DMS 273 treated with DMSO at 0.1 percent for 48 hours (cell line): ENCODE measurements at places on chromosomes 2 and 18.

GRCh38 chr2:45003579-45004551 lies 5.4 kb downstream of the SIX2 start:
- no peak for DNase-seq

GRCh38 chr2:152097801-152098495 lies 896 bp downstream of the CACNB4 start:
- peak; percentile 6 for DNase-seq

DNA sequence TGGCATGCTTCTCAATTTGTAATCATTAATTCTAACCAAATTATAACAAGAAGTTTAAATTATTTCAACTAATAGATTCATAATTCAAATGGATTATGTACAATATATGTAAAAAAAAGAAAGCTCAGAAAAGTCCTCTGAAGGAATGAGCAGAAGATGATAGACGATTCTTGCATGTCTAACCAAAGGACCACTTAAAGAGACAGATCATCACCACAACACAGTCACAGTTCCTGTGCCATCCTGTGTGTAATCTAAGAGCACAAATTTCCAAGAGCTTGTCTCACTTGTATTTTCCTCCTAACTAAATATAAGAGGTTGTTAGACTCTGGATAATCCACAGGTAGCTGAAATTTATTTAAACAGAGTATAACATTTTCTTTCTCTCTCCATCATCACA lies 122.3 kb upstream of the CD226 start:
- no peak for DNase-seq

DNA sequence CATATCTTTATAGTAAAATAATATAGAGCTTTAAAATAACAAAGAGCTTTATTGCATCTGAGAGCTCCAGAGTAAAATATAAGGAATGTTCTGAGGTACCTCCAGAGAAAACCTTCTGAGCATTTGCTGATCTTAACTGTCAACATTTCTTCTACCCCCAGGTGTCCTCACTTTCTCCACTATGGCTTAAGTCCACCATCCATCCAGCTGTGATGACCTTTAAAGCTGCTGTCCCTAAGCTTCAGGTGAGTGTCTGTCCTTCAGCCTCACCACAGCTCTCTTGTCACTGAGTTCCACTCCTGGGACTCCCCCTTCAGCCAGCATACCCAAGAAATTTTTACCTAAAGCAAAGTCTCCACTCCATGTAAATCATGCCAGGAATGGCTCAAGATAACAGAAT lies 137.9 kb downstream of the MYO5B start:
- DNase-seq: no peak

DNA sequence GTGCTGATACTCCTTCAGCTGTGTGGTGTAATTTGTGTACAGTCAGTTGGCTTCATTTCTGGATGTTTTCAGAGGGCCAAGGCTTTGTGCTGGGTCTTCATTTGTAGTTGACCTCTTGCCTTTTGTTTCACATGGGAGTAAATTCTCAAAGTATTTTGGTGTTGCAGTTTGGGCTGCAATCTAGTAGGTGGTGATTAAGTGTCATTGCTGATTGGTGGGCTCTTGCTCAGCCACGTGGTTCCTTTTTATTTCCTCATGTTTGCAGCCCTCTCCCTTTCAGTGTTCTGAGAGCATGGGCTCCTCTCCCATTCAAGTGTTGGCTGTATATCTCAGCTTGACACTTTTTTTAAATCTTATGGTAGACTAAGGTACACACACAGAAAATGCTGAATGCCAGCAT lies 96.8 kb downstream of the SNTG2 start:
- DNase-seq: no peak

GRCh38 chr2:224875153-224875552 lies 159.0 kb upstream of the CCDC195 start:
- DNase-seq: no peak

DNA sequence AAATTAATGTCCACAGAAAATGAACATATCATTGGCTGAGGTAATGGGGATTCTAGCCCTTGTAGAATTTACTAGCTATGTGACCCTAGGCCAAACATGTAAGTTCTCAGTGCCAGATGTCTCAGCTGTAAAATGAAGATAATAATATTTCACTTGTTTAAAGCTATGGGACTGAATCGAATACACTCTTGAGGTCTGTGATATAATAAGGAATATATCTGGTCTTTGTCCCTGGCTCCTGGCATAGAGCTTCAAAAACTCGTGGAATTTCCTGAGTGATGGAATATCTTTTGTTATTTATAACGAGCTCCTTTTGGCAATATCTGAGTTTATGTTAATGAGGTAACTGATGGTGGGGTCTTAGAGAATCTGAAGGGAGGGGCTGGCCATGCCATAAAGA lies 201.4 kb upstream of the CYP26B1 start:
- no peak for DNase-seq

- no peak for DNase-seq
Measured at GRCh38 chr2:39385172-39385571, 51.9 kb downstream of the MAP4K3 start.

- DNase-seq: peak; percentile 54
Measured at GRCh38 chr2:236972491-236973342, 113.0 kb upstream of the COPS8 start.

DNA sequence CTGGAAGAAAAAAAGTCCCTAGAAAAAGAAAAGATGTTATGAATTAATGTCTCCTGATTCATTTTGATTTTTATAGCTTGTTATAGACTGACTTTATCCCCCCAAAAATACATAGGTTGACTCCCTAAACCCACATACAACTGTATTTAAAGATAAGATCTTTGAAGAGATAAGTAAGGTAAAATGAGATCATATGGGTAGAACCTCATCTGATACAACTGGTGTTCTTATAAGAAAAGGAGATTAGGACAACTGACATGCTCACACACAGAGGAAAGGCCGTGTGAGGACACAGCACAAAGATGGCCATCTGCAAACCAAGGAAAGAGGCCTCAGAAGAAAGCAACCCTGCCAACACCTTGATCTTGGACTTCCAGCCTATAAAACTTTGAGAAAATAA lies 117.5 kb downstream of the CD226 start:
- DNase-seq: no peak

DNA sequence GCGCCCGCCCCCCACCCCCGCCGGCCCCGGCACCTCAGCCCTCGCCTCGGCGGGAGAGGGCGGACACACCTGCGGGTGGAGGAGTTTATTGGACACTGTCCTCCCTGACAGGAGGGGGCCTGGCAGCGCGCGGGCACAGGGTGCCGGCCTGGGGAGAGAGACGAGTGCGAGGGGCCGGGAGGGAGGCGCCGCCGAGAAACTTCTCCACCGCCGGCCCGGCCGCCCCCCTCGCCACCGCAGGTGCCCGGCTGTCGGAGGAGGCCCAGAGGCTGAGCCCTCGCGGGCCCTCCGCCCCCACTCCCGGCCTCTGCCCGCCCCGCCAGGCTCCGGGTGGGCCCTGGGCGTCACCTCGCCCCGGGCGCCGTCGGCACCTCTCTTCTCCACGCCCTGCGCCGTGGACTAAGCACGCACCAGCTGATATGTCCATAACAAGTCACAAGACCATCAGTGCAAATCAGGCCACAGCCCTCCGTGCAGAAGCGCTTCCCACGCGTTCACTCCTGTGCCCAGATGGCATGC lies 311.3 kb downstream of the CELF4 start:
- DNase-seq: no peak

DNA sequence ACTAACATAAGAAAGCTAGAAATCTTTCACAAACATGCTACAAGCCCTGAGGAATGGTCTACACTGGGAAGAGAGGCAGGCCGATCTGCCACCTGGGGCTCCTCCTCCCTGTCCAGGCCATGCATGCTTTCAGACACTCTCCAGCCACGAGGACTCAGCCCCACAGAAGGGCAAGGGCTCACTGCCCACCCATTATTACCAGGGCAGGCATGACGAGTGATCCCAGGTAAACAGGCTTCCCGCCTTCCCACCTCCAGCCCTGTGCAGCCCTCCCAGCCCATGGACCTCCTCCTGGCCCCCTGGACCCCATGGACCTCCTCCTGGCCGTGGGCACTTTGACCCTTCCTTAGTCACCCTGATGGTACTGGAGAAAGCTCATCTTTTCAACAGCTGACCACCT lies 75.8 kb upstream of the TEX51 start:
- no peak for DNase-seq

- no peak for DNase-seq
Measured at GRCh38 chr2:227748079-227748478, 2.4 kb downstream of the SCYGR8 start.

DNA sequence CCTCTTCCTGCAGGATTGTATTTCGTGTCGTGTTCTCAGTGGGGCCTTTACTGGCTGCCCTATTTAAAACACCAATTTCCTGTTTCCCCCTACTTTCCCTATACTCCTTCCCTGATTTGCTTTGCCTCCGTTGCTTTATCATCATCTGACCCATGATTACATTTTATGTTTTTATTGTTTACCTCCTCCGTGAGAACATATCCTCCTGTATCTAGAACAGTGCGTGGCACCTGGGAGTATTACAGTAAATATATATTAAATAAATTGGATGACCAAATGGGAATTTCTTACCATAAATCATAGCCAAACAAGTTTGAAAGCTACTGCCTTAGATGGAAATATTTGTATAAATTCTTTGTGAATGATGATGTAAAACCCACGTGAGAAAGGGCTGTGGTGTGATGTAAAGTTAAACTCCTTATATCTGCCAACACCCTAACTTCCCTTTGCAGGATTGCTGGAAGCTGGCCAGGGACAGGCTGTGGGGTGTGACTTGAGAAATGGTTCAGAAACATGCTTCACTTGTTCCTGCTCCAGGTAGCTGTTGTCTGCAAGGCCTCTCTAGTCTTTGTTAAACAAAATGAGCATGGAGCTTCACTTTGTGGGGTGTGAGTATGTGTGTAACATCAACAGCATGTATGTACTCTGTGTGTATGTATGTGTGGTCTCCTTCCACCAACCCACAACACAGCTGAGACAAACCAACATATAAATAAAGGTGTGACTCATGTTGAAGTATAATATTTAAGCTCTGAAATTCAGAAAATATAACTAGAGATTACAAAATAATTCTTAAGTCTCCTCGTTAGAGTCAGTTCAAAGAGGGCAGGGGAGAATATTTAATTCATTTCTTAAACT lies 40.3 kb downstream of the LHCGR start:
- DNase-seq: no peak

GRCh38 chr2:136210822-136211221 lies 92.9 kb upstream of the CXCR4 start:
- DNase-seq: no peak

DNA sequence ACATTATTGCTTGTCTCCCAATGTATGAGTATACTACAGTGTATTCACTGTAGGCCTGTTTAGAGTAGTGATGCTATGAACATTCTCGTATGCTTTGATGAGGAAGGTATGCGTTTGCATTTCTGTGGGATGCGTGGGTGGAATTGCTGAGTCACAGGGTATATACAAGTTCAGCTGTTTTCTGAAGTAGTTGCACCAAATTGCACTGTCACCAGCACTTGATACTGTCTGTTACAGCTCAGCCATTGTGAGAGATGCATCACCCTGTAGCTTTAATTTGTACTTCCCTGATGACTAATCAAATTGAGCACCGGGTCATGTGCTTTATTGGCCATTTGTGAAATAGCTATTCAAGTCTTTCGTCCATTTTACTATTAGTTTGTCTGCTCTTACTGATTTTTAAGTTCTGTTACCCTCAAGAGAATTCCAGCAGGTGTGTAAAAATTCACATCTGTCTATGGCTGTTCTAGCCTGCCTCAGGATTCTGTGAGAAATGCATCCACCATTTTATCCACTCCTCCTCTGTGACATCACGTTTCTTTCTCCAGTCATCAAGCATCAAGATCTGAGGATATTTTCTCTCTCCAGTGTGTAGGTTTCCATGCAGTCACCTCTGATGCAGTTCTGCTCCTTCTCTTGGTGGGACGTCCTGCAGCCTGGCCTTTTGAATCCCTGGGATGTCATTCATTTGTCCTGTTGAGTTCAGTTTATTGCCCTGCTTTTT lies 72.5 kb downstream of the DGKD start:
- no peak for DNase-seq

DNA sequence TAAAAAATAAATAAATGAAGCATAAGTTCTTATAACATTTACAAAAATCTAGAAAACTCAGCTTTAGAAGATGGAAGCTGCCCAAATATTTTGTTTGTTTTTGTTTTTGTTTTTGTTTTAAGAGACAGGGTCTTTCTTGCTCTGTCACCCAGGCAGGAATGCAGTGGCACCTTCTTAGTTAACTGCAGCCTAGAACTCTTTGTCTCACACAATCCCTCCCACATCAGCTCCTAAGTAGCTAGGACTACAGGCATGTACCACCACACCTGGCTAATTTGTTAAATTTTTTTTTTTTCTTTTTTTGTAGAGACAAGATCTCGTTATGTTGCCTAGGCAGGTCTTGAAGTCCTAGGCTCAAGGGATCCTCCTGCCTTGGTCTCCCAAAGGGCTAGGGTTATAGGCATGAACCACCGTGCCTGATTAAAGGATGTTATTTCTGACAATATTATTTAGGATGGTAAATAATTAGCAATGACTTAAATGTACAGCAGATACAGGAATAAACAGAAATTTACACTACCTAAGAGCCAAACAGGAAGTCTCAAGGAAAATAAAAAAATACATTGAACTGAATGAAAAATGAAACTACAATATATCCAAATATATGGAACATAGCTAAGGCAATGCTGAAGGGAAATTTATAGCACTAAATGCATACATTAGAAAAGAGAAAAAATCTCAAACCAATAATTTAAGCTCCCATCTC lies 17.2 kb downstream of the SESTD1 start:
- DNase-seq: no peak

GRCh38 chr2:31359229-31359628 lies 55.3 kb downstream of the XDH start:
- no peak for DNase-seq

GRCh38 chr2:163640542-163641193 lies 95.1 kb downstream of the FIGN start:
- DNase-seq: no peak

DNA sequence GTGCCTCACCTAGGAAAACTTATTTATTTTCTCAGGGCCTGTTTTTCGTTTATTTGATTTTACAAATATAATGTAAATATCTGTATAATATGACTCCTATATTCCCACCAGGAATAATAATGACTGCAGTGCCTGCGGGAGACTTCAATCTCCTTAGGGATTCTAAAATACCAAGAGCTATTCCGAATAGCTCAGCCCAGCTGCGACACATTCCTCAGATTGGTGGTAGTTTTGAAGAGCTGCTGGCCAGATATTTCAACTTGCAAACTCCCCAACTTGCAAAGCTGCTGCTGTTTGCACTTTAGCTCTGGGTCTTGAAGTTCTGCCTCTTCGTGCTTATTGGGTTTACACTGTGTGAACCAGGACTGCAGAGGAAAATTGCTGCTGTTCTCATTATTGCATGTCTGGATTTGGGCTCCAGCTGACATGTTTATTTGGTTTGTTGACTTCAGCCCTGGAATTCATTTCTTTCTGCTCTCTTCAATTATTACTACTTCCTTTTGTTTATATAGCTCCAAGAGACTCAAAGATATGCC lies 480.2 kb upstream of the CHST9 start:
- DNase-seq: no peak

DNA sequence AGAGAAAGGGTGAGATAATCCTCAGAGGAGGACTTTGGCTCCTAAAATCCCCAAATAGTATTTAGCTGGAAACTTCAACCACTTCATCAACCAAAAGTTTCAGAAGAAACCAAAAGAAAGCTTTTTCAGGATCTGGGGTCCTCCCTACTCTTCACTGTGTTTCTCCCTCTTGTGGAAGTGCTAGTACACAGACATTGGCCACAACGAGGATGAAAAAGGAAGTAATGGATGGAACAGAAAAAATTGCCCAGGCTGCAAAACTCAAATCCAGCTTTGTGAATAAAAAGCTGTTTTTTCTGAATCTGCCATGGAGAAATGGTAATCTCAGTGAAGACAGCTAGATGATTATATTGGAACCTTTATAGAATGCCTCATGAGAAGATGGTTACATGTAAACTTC lies 4.0 kb downstream of the PID1 start:
- DNase-seq: no peak
